H1 (cell line): ENCODE measurements at places on chromosomes 12 and 14. TPM values are rescaled to one million over a fixed set of nuclear protein-coding genes. Genes with fewer than 3 reads are reported as not detected.

DNA sequence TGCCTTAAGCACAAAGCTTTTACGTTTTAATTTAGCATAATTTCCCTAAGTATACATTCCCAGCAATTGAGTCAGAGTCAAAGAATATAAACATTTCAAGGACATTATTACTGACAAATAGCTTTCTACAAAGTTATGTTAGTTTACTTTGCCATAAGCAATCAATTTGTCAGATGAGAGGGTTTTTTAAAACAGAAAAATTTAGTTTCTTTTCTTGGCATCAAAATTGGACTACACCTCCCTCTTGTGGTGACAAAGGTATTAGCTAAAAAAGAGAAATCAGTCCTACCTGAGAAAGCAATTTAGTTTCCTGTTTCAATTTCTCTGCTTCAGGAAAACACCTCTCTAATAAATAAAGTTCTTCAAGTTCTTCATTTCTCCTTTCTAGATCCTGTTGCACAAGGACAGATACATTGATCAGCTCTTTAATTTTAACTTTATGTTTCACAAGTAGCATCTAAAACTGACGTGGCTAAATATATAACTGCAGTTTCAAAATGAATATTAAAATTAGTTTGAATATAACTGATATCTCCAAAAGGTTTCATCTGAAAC lies 39.9 kb downstream of the DNAI7 start:
- no peak for DNase-seq

GRCh38 chr14:46198676-46199075 lies 452.9 kb downstream of the RPL10L start:
- DNase-seq, result no peak

- no peak for DNase-seq
Measured at GRCh38 chr12:68080577-68080976, 79.0 kb downstream of the IFNG start.

Gene CNPY2
- total RNA-seq, result 195 and 203 TPM in 2 replicates
